ENCODE measurements at places on chromosomes 4 and X.

GRCh38 chr4:8086783-8087445 lies 71.7 kb downstream of the ABLIM2 start:
- no peak for DNase-seq

DNA sequence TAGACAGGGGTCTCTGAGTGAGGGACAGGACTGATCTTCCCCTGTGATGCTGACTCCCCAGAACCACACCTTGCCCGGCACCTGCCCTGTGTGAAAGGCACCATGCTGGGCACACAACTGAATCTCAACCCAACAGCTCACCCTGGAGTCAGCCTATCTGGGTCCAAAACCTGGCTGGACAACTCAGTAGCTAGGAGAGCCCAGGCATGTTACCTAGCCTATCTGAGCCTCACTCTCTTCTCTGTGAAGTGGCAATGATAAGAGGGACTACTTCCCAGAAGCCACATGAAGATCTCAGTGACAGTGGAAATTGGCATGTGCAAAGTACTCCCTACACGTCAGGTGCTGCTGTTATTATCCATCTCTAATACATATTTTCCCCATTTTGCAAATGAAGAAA lies 44.8 kb upstream of the PPP2R2C start:
- no peak for DNase-seq

GRCh38 chr4:184824776-184825084 lies 1.0 kb downstream of the ACSL1 start:
- no peak for DNase-seq

DNA sequence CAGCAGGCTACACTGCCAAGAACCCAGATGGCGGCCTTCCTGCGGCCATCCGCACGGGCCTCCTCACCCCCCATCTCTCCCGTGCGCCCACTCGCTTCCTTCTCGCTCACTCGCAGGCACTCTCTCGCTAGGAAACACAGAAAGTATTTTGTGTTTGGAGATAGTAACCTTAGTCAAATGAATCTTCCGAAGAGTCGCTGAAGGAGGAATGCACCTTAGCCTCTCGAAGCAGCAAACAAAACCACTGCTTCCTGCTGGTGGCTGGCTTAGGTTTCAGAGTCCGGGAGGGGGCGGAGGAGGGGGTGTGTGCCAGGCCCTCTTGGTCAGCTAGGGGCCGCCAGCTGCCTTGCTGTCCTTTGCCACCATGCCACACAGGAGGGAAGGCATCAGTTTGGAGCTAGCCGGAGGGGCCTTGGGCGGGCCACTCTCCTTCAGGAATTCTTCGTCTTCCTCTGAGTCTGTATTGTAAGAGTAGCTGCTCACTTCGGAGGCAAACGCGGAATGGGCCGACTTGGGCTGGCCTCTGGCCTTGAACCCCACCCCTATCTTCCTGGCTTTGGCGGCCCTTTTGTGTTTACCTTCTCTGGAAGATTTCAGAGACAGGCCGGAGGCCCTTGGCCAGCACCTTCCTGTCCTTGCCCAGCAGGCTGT lies 73.2 kb upstream of the UCP1 start:
- peak; percentile 23 for DNase-seq

DNA sequence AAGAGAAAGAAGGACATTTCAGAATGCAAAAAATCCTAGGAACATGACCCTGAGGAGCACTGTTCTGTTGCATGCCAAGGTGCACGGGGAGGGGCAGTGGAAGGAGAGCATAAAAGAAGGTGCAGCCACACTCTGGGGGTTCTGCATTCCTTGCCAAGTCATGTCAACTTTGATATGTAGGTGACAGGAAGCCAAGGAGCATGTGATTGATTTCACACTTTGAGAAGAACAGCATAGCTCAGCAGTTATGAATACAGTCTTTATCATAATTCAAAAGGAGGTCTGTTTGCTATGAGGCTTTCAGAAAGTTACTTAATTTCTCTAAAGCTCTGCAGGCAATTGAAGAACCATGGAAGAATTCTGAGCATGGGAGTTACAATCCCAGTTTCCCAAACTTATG lies 50.6 kb downstream of the SCFD2 start:
- DNase-seq, result no peak

DNA sequence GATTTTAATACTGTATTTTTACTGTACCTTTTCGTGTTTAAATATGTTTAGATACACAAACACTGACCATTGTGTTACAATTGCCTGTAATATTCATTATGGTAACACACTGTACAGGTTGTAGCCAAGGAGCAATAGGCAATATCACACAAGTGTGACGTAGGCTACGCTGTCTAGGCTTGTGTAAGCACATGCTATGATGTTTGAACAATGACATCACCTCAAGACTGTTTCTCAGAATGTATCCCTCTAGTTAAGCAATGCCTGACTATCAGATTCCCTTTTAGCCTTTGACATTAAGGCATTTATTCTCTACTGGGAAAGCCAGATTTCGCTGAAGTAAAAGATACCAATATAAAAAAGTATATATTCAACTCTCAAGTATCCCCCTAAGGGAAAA lies 66.2 kb downstream of the VCX3A start:
- no peak for DNase-seq

DNA sequence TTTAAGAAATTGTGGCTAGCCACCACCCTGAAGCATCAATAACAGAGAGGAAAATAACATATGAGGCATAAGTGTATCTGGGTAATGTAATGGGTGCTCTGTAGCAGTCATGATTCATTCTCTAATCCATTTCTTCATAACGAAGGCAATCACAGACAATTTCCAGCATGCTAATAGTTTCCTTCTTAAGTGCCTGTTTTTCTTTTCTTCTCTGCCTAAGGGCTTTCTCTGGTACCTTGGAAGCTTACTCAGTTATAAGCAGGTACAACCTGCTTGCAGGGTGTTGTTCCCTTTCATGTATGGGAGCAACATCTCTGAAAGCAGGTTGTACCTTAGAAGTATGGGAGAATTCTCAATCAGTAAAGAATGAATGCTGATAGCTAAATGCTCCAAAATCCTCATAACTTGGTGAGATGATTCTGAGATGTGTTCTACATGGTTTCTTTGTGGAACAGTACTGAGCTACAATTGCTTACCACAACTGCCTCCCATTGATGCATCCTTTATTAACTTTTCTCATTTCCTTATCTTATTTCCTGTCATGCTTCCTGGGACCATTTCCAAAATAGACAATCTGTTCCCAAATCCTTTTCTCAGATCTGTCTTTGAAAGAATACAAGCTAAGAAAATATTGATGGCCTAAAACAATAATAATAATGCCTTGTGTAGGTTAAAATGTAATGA lies 247.6 kb downstream of the PAPSS1 start:
- DNase-seq, result no peak

- no peak for DNase-seq
Observed at GRCh38 chr4:44661940-44662622, 10.7 kb upstream of the YIPF7 start.

DNA sequence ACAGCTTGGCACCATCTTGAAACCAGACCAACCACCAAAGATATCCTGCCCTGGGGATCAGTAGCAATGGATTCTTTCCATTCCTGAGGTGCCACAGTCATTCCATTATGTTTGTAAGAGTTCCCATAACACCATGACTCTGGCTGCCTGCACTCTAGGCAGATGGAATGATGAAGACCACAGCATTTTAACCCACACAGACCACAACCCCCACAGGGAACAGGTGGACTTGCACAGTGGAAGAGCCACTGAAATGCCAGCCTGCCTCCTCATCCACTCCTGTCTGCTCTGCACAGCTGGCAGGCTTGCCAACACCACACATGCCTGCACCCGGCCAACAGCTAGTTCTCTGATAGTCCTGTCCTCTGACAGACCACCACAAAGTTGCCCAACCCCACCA lies 2362.2 kb upstream of the AGA start:
- DNase-seq, result no peak

- no peak for DNase-seq
Observed at GRCh38 chrX:20913760-20914159, 460.5 kb upstream of the CNKSR2 start.

GRCh38 chr4:176549161-176549865 lies 229.5 kb downstream of the SPCS3 start:
- no peak for DNase-seq

DNA sequence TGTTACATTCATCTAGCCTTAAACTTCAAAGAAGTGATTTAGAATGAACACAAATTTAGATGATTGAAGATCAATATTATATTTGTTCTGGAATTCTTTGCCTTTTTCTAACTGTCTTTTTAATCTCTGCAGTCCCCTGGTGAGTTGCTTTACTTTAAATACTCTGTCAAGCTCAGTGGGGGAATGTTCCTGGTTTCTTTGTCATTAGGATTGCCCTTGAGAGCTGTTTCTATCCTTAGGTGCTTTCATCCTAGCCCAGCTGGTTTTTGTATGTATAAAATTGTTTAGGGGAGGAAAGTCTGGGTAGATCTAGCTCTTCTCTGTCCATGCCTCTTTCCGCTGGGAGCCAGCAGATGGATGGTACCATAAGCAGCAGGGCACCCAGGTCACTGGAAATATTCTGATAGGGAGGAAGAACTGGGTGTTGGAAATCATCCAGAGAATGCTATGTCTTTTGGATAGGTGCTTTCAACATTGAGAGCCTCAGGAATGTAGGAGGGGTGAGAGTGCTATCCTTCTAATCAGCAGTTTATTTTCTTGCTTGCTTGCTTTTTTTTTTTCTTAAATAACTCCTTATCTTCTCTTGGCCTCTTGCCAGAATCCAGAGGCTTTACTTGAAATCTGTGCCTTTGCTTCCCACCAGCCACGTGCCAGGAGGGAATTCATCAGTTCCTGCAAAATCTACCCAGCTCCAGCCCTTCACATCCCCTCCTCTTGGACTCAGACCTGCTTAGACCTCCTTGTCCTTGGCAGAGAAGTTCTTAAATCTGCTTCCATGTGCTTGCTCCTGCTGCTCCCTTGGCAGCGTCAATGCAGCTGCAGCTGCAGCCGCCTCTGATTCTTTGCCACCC lies 215.3 kb upstream of the ANXA3 start:
- no peak for DNase-seq

DNA sequence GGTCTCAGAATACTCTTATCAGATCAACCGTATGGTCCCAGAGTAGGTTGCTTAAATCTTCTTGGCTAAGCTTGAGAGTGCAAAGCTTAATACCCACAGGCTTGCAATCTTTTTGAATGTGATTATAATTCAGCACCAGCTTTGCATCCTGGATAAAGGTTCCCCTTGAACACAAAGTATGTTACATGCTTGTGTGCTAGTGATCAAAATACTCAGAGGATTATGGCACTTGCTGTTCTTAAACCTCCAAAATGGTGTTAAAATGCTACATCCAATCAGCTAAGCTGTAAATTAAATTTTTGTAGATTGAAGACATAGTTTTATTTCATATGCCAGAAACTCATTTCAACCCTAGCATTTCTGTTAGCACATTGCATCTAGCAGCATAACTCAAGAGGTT lies 812.2 kb upstream of the TENM3 start:
- DNase-seq, result no peak

DNA sequence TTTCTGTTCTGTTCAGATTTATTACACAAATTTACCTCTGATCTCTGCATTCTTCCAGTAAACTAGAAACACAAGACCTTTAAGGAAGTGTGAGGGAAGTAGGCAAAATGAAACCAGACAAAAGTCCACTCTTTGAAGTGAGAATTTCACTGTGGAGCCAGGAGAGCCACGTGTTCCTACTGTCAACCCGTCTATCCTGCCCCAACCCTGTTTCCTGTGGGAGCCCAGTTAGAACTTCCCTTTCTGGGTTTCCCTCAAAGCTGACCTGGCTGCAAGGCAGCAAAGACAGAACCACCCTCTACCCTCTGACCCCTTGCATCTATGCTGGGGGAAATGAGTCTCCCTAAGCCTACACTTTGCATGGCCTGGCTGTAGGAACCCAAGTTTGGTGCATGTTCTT lies 40.0 kb downstream of the TMEM144 start:
- DNase-seq, result no peak

DNA sequence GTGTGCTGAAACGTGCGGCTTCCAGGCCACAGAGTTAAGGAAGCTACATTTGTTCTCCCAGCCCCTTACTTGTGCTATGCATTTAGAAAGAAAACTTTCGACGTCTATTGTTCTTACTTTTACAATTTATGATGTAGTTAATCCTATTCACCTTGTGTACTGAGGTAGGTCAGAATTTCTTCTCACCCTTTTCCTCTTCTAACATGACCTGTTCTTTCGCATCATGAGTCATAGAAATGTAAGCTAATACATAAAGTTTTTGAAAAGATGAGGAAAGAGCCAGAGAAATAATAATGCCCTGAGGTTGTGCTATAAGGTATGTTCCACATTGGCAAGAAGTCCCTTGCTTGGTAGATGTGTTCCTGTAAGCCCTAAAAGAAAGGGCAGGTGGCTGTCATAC lies 298.3 kb downstream of the TRIML1 start:
- DNase-seq, result no peak

- no peak for DNase-seq
Observed at GRCh38 chrX:14354521-14354920, 174.8 kb upstream of the GLRA2 start.

DNA sequence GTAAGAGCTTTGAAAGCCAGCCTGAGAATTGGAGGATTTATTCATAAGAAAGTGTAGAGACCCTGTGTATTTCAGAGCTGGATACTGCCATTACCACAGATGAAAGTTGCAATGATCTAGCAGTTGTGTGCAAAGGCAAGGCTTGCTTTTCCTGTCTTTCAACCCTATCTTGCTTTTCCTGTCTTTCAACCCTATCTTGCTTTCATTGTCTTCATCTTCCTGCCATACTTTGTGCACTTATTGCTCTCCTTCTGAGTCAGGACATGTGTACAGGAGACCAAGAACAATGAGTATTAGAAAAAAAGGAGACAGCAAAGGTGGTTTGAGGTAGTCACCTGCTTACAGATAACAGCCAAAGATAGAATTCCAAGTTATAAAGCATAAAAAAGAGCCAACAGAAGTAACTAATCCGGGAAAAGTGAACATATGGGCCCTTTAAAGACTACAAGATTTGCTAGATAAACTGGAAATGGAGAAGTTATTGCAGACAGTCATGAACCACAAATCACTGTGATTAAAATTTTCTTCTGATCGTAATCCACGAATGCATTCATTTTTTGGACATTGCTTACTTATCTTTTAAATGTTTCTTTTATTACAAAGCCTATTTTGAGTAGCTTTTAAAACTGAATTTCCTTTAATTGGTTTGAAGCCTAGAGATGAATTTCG lies 17.2 kb downstream of the C1QTNF7 start:
- DNase-seq, result no peak

DNA sequence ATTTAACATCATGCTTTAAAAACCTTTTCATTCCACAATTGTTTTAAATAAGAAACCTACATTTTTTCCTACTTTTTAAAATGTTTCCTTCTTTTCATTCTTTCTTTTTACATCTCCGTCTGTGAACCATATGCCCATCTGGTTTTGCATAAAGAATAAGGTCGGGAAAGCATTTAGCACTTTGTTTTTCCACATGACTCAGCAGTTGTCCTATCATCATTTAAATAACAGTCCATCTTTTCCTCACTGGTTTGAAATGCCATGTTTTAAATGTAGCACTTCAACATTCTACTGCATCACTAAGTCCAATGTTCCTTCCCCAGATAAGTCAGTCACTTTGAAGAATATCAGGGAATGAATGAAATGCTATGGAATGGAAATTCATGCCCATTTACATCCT lies 128.4 kb downstream of the SH3RF1 start:
- no peak for DNase-seq

DNA sequence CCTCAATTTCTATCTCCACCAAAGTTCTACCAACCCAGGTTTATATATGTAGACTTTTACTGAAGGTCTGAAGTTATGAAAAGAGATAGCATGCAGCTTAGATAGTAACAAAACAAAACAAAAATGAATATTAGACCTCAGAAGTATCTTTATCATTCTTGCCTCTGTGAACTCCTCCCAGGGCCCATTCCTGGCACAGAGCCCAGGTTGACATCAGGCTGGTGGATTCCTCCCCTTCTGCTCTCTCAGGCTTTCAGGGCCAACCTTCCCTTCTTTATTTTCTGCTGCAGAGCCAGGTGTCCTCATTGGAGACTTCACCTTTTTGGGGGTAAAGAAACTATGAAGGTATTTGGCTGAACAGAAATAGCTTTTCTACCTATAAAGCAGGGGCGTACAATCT lies 112.8 kb upstream of the PITX2 start:
- no peak for DNase-seq
